ENCODE measurements at places on chromosomes 6 and 20. TPM values are rescaled to one million over a fixed set of nuclear protein-coding genes. Genes with fewer than 3 reads are reported as not detected.

The MEP1A gene
- not detected for total RNA-seq

GRCh38 chr6:98958776-98959175 is 11.0 kb upstream of the FBXL4 start:
- no peaks in the 10 kb centered on the region for H3K36me3 ChIP-seq
- H3K27me3 ChIP-seq: peaks cover 13% of the 10 kb centered on the region
- H3K4me3 ChIP-seq: no peak overlapping the region

The LPA gene
- not detected for total RNA-seq

The DSP gene
- 0.48 TPM for total RNA-seq

The C6orf163 gene
- total RNA-seq: 2.7 TPM

All from activated T-cell treated with anti-CD3 and anti-CD28 coated beads, Interleukin-2, amount 50 U/mL, for 72 hours (primary cell).